ENCODE measurements at places on chromosomes 4 and X.

- DNase-seq, result no peak
Observed at GRCh38 chrX:9656871-9657270, 108.8 kb downstream of the GPR143 start.

DNA sequence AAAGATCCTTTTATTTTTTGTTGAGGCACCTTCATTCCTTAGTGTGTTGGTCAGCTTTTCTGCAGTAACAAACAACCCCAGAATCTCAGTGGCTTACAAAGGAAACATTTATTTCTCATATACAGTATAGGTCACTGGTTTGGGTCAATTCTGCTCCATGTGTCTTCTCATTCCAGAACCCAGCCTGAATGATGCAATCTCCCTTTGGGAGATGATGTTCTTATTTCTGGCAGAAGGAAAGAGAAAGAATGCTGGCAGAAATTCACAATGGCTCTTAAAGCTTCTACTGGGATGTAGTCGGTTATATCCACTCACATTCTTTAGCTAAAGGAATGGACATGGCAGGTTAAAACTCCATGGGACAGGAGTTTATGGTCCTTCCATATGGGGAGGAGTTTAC, 42.3 kb downstream of the IDS start:
- no peak for DNase-seq

DNA sequence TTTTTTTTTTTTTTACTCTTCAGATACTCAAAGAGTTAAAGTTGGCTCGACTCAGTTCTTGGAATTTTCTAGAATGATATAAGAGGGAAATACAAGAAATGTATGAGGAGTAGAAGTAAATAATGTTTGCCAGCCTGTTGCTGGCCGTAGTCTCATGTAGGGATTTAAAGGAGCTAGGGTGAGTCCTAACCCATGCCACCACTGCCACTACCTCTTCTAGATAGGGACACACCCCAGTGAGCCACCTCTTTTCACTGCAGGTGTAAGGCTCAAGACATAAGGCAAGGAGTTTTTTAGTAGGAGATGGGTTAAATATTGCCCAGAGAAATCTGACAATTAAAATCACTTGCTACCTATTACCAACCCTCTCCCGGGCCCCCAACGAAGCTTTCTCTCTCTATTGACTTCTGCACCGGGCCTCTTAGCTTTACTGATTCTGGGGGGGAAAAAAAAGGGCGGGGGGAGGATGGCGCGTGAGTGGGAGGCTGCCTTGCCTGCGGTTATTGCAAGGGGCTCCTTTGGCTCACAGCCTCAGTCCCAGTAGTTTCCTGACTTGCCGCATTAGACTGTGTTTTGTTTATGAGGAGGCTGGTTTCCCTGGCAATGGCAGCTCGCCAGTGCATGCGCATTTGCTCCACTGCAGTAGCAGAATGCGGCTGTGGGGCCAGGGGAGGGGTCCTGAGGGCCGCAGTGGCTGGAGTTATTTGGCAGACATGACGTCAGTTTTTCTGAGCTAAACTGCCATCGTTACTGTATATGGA, 3.0 kb downstream of the LINC00632 start:
- no peak for DNase-seq

- no peak for DNase-seq
Observed at GRCh38 chrX:47218920-47219815, 687 bp downstream of the CDK16 start.

DNA sequence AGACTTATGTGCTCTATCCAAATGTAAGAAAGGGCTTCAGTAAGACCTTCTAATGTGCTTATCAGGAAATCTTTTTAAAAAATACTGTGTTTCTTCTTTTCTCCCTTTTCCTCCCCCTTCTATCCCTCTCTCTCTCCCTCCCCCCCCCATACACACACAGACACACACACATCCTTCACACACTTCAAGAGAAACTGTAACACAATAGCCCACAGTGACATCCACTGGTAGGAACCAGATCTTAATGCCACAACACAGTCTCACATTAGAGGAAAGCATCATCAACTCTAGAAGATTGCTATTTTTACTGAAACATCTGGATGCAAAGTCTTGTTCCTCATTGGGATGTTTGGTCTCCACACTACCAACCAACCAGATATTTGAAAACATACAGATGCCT, 4.6 kb downstream of the PCDH19 start:
- DNase-seq, result no peak

All from SIG-M5 (cell line).